ENCODE measurements at places on chromosomes 1 and 21.

GRCh38 chr1:232385221-232385620 lies 244.7 kb downstream of the SIPA1L2 start:
- no peak for DNase-seq

- no peak for DNase-seq
Measured at GRCh38 chr1:117613969-117614729, 8.3 kb downstream of the TENT5C start.

DNA sequence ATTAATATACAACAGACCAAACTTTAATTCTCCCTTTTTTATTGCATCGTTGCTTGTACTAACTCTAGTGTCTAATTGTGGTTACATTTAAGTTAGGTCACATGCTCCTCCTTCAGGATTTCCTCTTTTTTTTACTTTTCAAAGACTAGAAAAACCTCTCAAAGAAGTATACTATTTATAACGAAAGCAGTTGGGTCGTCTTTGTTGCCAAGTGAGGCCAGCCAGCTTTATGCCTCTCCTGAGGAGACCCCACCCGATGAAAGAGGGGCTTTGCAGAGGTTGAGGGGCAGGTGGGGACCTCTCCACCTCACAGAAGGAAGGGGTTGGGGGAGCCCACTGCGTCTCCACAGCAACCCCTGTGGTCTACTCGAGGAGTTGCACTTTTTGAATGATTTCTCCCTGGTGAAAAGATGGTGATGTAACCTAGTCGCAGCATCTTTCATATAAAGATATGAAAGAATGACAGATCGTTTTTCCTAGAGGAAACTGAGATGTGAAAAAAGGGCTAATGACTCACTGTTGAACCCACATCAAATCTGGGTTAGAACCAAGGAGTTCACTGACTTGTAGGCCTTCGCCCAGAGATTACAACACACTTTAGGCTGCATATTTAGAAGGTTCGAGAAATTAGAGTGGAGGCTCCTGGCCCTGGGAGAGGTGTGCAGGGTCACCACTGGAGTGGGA lies 6.4 kb downstream of the TGFB2 start:
- no peak for DNase-seq

GRCh38 chr21:38718481-38718880 lies 87.2 kb upstream of the ETS2 start:
- no peak for DNase-seq

DNA sequence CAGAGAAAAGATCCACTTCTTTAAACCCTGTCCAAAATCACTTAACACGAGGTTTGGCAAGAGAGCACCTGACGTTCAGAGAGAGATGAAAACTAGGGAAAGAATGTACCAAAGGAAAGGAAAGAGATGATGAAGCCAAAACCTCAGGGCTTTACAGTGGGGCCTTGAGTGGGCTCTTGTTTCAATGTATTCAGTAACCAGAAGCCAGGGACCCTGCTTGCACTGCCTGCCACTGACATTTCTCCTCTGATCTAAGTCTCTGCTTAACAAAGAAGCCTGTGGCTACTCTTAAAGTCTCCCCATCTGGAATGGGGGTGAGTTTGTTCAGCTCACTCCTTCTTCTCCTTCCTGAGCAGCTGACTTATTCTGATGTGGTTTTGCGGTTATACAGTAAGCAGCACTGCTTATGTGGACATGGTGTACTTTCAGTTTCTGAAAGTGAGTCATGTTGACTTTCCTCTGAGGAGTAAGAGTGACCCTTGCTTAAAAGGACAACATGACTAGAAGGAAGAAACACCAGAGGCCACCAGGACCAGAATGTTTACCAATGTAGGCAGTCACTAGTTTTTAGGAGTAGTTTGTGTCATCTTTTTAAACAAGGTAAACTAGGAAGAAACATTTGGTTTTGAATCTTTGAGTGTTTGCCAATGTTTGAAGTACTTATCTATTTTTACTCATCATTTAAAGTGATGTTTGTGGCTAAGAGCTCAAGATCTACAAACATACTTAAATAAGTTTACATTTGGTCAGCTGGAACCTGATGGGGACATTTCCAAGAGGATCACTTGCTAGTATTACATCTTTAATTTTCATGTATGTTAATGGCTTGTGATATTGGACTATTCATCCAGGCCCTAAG lies 87.4 kb downstream of the FASLG start:
- DNase-seq, result no peak

GRCh38 chr1:168362991-168363390 lies 82.3 kb downstream of the TBX19 start:
- DNase-seq, result no peak

DNA sequence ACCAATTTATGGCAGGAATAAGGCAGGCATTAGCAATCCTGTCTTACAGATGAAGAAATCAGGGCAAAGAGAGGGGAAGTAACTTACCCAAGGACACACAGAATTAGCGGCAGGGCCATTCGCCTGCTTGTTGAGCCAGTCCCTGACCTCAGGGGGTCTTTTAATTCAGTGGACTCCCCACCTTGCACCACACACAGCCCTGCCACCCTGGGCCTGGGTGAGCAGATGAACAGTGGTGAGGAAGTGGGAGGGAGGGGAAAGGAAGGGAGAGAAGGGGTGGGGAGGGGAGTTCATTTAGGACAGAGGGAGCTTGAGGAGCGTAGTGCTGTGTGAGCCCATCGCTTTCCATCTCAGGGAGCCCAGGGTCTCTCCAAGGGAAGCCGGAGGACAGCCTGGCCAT lies 34.7 kb downstream of the GLIS1 start:
- no peak for DNase-seq

DNA sequence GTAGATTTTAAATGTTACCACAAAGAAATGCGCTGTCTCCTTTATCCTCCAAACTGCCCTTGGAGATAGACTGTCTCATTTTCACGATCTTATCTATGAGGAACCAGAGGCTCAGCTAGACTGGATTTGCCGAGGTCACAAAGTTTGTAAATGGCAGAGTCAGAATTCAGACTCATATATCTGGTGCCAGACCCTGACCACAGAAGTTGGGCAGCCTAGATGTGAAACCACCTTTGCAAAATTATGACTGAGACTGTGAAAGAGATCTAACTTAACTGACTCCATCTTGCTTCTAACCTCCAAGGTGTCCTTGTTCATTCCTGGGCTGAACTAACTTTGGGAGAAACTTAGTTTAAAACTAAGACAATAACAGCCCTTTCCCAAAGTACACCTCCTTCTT lies 14.1 kb downstream of the CNR2 start:
- no peak for DNase-seq

DNA sequence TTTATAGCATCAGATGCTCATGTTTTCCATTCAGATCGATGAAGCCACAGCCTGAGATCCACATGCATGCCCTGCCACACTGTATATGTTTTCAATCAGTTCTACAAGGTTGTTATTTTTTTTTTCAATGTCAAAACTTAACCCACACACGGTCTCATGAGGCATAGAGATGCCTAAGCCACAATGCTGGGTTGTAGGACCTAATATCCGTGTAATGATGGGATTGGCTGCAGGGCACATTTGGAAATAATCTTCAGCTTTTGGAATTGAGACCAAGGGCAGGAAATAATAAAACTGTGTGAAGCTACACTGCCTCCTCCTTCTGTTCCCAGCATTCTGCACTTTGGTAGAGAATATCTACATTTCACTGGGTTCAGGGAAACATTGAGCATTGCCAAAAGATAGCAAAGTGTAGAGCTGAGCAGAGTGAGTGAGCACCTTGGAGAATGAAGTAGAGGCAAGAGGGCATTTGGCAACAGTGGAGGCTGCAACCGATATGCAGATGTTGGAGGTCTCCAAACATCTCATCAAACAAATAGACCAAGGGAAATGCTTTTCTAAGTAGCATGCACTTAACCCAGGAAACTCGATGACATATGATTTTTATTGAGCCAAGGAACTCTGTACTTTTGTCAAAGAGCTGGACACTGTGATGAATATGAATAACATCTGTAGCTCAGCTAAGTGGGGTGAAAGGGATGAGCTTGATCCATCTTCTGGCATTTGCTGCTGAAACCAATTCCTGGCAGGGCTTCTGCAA lies 176.7 kb downstream of the LYPLAL1 start:
- no peak for DNase-seq

GRCh38 chr1:41241749-41242341 lies at the start of gene SCMH1:
Gene SCMH1, minus strand, starts transcription at chr1:41242306. Its CDS starts 56,173 bp downstream, at chr1:41186133.
- peak; percentile 63 for DNase-seq

GRCh38 chr1:214573386-214574318 lies 22.2 kb upstream of the PTPN14 start:
- no peak for DNase-seq

DNA sequence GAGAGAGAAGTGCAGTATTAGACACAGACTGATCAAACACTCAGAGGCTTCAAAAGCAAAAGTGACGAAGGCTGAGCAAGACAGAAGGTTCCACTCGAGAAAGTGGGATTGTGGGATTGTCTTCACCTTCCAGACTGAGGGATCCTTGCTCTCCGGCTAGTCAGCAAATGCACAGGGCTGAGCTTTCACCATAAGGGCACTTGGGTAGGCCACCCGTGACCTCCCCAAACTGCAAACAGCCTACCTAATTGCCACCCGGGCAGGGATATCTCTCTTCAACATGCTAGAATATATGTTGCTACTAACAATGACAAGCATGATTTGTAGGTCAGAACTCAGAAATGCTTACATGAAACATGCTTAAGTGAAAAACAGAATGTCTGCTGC lies 35.3 kb upstream of the RIPK4 start:
- no peak for DNase-seq

DNA sequence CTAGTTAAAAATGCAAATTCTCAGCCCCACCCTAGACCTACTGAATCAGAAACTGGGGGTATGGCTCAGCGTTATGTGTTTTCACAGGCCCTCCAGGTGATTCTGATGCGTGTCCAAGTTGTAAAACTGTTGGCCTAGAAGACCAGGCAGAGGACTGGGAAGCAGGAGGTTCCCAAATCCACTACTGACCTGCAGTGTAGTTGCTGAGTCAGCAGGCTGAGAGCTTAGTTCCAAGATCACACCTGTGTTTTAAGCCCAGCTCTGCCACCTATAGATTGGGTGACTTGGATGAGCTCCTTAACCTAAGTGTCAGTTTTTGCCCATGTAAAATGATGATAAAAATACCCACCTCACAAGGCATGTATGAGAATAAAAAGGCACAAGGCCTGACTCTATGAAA lies 4.1 kb downstream of the GRHL3 start:
- DNase-seq, result no peak

GRCh38 chr1:22728751-22729399 lies 18.2 kb downstream of the EPHB2 start:
- no peak for DNase-seq

GRCh38 chr1:208917281-208917680 lies 666.2 kb upstream of the CAMK1G start:
- DNase-seq, result no peak

DNA sequence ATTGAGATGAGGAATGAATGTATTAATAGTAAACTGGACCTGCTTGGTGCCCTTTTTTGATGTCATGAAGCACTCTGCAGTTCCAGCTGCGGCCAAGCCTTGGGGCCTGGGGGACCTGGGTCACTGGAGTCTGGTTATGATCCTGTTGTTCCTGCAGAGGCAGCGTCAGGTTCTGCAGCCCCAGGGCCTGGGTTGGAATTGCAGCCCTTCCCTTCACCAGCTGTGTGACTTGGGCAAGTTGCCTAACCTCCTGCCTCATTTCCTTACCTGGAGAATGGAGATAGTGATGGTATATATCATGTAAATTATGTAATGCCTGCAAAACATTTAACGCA lies 9.1 kb upstream of the ATP5PO start:
- no peak for DNase-seq

DNA sequence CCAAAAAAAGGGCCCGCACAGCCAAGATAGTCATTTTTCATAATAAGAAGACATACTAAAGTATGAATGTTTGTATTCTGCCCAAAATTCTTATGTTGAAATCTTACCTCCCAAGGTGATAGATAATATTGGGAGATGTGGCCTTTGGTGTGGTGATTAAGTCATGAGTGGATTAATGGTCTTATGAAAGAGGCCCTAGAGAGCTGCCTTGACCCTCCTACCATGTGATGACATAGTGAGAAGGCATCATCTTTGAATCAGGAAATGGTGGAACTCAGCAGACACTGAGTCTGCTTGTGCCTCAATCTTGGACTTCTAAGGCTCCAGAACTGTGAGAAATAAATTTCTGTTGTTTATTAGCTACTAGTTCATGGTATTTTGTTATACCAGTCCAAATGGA lies 11.8 kb upstream of the RNPC3 start:
- DNase-seq, result no peak

GRCh38 chr1:56754708-56755479 lies 64.3 kb downstream of the FYB2 start:
- DNase-seq, result no peak

DNA sequence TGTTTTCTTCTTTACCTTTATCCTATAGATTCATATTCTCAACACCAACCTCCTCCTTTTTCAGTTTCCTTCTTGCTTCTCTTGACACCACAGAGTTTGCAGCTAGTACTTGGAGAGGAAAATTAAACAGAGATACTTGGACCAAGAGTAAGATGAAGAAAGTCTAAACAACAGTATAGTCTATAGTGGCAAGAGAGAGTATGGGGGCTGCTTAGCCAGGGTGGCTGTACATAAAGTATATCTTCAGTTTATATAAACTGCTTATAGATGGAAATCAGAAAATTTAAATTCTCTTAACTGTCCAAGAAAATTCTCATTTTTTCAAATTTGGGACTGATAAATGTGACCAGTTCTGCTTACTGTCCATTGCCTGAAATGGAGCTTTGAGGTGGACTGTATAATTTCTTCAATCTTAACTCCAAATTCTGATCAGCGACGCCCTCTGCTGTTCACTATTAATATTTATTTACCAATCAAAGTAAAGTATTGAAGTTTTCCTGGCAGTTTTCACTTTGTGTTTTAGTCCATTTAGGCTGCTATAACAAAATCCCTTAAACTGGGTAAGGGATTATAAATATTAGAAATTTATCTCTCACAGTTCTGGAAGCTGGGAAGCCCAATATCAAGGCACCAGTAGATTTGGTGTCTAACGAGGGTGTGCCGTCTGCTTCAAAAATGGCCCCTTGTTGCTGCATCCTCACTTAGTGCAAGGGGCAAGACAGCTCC lies 14.8 kb upstream of the METTL18 start:
- DNase-seq, result no peak

DNA sequence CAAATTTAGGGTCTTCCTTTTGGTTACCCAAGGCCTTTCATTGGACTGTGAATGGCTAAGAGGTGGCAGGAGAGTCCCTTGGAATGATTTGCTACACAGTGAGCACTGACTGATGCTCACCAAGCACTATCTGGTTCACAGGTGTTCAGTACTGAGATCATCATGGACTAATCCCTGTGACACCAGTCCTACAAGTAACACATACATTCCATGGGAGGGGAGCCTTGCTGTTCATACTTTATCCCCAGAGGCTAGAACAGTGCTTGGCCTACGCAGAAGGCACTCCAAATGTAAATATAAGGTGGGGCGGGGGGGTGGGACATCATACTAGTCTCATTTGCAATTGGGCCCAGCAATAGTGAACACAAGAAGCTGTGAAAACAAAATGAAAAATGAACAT lies 20.5 kb upstream of the TMEM200B start:
- no peak for DNase-seq

DNA sequence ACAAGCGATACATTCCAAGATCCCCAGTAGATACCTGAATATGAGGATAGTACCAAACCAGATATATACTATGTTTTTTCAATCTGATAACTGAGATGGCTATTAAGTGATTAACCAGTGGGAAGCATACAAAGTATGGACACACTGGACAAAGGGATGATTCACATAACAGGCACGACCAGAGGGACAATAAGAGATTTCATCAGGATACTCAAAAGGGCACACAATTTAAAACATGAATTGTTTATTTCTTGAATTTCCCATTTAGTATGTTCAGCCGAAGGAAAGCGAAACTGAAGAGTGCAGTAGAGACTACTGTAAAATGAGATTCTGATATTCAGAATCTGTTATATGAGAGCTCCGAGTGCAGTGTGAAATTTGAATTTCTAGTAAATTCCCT lies 10.6 kb downstream of the ZZZ3 start:
- no peak for DNase-seq

- DNase-seq, result no peak
Measured at GRCh38 chr1:54372978-54373377, 33.2 kb downstream of the SSBP3 start.

Measured in mesothelial cell of epicardium (in vitro differentiated cells).